ENCODE measurements at places on chromosomes 12 and 14. TPM values are rescaled to one million over a fixed set of nuclear protein-coding genes. Genes with fewer than 3 reads are reported as not detected.

Gene ARHGAP9
- not detected for total RNA-seq

Gene PEX5
- total RNA-seq: 36.3 TPM

Gene KLHL33
- total RNA-seq: not detected

Gene GPR137C
- total RNA-seq: 0.48 TPM

Gene POTEM
- not detected for total RNA-seq

Gene FGF6
- total RNA-seq: not detected
